ENCODE measurements at places on chromosomes 6 and 20.

DNA sequence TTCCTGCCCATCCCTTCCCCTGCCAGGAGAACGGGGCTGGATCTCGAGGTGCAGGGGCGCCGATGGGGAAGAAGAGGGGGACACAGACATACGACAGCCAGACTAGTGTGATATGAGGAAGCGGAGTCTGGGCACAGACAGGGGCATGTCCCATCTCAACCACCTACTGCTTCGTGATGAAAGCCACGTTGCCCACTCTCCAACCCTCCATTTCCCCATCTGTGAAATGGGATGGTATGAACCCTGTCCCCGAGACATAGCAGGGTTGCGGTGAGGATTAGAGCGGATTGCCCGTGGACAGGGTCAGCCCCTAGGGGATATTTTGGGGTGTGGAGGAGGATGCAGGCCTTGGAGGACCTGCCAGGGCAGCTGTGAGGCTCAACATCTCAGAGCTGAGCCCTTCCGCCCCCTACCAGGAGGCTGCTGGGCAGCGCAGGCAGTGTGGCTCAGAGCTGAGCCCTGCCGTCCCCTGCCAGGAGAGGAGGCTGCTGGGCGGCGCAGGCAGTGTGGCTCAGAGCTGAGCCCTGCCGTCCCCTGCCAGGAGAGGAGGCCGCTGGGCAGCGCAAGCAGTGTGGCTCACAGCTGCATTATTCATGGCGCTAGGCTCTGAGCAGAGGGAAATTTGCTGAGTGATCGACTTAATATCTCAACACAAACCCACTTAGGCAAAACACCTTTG lies 71.7 kb downstream of the GRM4 start:
- DNase-seq, result no peak

GRCh38 chr6:2596222-2596621 lies 154.5 kb downstream of the MYLK4 start:
- DNase-seq, result no peak

DNA sequence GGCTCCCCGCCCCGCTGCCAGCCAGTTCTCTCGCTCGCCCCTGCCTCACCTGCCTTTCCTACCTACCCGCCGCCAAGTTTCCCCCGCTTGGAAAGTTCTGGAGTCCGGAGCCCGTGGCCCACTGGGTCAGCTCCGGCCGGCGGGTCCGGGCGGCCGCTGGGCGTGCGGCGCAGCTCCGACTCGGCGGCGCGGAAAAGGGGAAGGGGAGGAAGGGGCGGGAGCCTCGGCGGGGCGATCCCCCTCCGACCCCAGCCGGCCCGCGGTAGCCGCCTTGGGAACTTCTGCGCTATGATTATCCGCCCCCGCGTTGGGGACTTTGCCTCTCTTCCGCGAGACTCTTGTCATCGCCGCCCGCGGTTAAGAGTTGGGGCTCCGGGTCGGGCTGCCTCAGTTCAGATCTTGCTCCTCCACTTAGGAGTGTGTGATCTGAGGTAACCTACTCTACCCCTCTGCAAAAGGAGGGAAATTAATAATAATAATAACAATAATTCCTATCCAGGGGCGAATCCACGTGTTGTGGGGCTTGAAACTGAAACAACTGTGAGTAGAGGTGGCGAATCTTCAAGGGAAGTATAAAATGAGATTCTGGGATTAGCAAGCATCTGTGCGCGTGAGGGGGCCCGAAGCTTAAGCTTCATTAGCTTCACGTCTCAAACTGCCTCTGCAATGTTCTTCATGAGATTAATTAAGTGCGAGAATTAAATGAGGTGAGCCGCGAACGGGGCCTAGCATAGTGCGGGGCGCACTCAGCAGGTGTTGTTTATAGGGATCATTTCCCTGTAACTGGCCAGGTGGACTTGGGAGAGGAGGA lies 30.8 kb downstream of the SF3B5 start:
- DNase-seq, result no peak

GRCh38 chr6:148999929-149000468 lies 253.2 kb downstream of the UST start:
- DNase-seq, result no peak

Measured in anterior cingulate cortex (tissue), 58 donors.